Right ventricle myocardium superior (tissue), 1 donor: ENCODE measurements at places on chromosomes 6 and 20. TPM values are rescaled to one million over a fixed set of nuclear protein-coding genes. Genes with fewer than 3 reads are reported as not detected.
A peak's percentile ranks its signal among the peaks of the same experiment; 100 is the strongest.

- no peak for DNase-seq
Measured at GRCh38 chr20:44720997-44721784, 6.0 kb downstream of the CCN5 start.

DNA sequence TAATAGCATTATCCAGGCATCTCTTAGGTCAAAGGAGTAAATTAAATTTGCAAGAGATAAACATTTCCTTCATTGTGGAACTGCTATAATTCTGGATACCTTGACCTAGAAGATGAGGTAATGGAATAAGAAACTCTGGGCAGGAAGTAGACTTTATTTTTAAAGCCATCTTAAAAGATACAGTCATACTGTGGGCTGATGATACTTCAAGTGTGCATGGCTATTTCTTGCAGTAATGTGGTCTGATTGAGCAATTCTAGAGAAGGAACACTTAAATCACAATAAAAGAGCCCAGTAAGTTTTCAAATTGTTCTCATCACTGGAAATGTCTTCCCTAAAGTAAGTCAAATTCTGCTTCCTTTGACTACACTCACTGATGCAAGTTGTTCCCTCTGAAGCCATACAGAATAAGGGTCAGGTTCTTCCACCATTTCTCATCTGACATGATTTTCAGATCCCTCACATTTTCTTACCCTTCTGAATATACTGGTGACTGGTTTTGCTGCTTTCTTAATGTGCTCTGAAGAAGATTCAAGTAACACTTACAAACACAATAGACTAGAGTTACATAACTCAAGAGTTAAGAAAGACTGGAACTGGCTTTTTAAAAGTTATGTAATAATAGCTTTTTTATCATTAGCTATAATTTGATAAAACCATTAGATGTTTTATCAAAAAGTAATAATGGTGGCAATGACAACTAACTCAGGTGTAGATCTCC lies 62.6 kb upstream of the TMEM244 start:
- no peak for DNase-seq

- DNase-seq, result no peak
Measured at GRCh38 chr20:42530855-42531448, 658.8 kb downstream of the PTPRT start.

GRCh38 chr6:111922454-111923297 lies 49.4 kb upstream of the FYN start:
- no peak for DNase-seq

DNA sequence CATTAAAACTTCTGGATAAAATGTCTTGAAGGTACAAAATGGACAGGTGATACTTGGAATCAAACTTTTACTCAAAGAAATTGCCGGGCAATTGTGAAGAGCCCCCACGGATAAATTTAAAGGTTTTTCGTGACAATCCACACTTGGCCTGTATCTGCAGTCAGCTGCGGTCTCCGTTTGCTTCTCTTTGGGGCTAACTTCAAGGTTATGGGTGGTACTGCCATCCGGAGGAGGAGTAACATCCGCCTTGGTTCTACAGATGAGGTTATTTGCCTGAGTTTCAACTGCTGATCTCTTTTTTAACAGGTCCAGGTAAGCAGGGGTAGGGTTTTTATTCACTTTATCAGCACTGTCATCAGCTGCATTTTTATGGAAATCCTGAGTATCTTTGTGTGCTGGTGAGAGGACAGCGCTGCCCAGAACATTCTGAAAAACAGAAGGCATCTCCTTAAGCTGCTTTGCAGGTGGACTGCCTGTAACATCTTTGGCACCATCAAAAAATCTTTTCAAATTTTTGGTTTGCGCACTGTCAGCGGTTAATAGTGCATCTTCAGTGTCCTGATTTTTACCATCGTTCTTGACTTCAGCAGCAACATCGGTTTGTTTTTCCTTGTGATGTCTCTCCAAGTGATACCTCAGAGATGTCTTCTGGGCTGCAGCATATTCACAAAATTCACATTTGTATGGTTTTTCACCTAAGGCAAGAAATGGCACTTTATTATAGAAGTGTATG lies 16.9 kb downstream of the ZNF217 start:
- no peak for DNase-seq

- DNase-seq, result no peak
Measured at GRCh38 chr20:51529081-51529681, 13.3 kb downstream of the NFATC2 start.

- DNase-seq, result no peak
Measured at GRCh38 chr20:41245086-41245707, 72.3 kb downstream of the ZHX3 start.

GRCh38 chr6:142907544-142907943 lies 37.4 kb downstream of the HIVEP2 start:
- no peak for DNase-seq

GRCh38 chr6:41595166-41595565 lies 43.1 kb upstream of the MDFI start:
- no peak for DNase-seq

DNA sequence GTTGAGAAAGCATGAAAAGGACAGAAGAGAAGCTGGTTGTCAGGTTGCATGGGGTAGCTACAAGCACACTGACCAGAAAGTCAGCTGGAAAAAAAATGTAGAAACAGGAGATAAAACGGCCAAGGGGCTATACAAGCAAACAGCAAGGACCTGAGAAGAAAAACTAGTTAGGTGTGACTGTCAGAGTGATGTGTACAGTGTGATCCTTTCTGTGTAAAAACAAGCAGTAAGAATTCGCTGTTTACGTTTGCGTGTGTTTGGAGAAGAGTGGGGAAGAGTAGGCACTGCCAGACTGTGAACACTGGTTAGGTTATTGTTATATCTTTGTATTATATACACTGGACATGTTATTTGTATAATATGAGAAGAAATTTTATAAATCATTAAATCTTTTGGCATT lies 28.1 kb downstream of the PTPN1 start:
- no peak for DNase-seq

DNA sequence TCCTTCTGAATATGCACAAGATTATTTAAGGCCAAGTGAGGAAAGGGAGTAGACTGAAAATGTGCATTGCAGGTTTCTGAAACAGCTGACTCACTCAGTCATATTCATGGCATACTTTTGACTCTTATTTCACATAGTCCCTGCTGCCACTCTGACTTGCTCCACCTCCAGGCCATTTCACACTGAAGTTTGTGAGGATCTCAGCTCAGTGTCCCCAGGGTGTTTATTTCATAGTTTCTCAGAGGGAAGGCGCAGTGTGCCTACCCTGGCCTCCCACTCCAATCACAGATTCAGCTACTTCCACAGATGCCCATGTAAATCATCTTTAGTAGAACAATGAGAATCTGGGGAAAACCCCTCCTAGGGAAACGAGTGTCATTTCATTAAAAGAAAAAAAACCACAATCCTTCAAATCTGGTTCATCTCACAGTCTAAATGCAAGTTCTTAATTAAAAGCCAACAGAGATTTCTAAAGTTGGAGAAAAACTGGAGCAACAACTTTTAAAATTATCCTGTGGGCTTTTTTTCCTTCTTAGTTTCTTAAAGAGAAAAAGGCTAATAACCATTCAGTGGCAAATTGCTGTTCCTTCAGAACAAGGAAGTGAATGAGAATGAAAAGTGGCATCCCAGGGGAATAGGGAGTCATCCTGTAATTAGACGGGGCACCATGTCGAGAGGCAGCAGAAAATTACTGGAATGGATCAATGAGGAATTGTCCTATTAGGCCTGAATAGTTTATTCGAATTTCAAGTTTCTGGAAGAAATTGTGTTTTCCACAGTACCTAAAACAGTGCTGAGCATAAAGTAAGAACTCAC lies 133.6 kb downstream of the TFAP2B start:
- no peak for DNase-seq

DNA sequence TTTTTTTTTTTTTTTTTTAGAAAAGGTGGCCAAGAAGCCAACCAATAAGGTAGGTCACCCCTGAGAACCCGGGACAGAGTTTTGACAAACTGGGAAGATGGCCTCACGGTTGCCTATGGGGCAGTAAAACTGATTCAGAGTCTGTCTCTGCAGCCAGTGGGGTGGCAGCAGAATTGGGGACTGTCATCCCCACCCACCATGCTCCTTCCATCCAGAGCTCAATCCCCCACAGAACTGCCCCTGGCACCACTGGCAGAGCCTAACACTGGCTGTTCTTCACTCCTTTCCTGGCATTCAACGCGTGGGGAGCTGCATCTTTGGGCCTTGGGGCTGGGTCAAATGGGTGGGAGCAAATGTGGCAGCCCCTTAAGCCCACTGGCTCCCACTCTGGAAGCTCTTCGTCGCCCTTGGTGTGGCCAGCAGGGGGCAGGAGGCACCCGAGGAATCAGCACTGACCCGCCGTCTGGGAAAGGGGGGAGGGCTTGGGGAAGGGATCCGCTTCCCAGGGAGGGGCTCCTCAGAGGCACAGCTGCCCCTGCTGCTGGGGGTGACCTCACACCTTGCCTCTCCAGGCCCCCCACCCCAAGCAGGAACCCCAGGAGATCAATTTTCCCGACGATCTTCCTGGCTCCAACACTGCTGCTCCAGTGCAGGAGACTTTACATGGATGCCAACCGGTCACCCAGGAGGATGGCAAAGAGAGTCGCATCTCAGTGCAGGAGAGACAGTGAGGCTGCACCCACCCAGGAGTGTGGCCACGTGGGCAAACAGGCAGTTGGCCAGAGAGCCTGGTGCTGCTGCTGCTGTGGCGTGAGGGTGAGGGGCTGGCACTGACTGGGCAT lies 10.4 kb downstream of the CD40 start:
- peak; percentile 54 for DNase-seq

DNA sequence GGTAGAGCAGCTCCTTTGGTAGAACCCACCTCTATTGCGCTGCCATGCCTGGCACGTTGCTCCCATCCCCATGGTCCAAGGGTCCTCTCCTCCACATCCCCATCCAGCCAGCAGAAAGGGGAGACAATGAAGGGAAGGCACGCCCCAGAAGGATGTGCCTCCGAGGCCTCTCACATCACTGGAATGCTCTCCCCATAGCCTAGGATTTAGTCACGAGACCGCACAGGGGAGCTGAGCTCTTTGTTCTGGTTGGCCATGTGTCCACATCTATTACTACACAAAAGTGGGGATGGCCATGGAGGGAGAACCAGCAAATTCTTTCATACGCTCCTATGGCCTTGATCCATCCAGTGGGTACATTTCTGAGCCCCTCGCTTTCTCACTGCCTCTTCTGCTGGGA lies 60.5 kb upstream of the SALL4 start:
- no peak for DNase-seq

- DNase-seq, result no peak
Measured at GRCh38 chr6:18090349-18090786, 32.1 kb downstream of the NHLRC1 start.

- no peak for DNase-seq
Measured at GRCh38 chr6:27667016-27667656, 194.2 kb upstream of the ZNF184 start.

DNA sequence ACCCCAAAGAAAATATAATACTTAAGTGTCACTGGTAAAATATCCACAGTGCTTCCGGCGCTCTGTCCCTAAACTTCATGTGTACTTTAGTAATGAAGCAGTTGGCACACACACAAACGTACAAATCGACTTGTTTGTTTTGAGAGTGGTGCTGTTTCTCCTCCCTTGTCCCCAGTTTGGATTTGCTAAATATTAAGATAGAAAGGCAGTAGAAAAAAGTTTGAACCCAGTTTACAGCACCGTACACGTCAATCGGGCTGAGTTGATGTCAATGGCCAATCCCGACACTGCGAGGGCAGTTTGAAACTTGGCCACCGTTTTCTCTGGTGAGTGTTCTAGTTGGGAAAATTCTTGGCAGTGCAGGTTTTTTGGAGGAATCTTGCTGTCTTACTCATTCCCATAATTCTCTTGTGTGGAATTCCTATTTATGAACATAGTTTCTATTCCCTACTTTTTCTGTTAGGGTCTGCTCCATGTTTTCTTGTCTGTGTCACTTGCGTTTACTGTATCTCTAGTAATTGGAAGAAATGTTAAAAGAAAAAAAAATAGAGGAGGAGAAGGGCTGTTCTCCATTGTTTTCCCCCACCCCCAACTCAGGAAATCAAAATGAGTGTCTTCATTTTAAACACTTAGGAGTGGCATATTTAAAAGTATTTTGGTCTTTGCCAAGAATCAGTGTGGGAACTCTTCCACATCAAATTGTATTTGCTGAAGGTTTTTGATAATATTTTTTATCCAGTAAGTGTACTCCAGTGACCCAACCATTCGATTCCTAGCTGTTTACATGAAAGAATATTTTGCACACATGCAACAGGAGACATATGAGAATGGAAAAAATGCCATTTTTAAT lies 72.3 kb downstream of the OR2B2 start:
- no peak for DNase-seq

GRCh38 chr20:44678242-44678641 lies 26.7 kb upstream of the ADA start:
- DNase-seq, result no peak

- no peak for DNase-seq
Measured at GRCh38 chr6:13295576-13295975, 32.8 kb downstream of the TBC1D7 start.

DNA sequence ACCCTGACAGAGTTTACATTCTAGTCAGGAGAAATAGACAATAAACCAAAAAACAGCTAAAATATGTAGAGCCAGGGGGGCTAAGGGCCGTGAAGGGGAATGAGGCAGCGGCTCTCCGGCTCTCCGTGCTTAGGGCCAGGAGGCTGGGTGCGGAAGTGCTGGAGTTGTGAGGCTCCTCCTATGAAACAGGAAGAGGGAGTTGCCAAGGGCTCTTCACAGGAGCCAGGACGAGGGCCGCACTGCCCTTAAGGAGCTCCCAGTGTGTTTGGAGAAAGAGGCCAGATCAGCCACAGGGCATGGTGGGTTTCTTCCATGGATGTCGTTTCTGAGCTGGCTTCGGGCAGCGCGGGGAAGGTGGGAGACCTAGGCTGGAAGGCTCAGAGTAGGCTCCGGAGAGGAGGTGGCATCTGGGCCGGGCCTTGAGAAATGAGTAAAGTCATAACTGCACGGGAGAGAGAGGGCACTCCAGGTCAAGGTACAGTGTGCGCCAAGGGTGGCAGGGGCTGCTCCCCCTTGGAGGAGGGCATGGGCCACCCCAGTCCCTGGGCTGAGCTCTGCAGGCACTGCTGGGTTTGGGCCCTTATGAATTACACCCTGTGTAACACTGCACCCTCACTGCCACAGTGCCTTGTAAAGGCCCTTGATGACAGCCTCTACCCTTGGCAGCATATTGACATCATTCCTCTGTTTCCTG lies 20.8 kb upstream of the MLN start:
- no peak for DNase-seq

GRCh38 chr6:70537266-70537665 lies 29.5 kb upstream of the SDHAF4 start:
- no peak for DNase-seq

GRCh38 chr20:2866236-2866635 lies 7.0 kb upstream of the PTPRA start:
- DNase-seq, result no peak

GRCh38 chr20:33105316-33105924 lies 26.0 kb downstream of the BPIFB4 start:
- DNase-seq, result peak; percentile 49

GRCh38 chr6:134517868-134518267 lies 200.0 kb upstream of the SGK1 start:
- no peak for DNase-seq

- no peak for DNase-seq
Measured at GRCh38 chr6:157645201-157645795, 177.7 kb upstream of the SNX9 start.

The CYP39A1 gene
- 4.7 TPM for total RNA-seq

The MYCT1 gene
- 13.7 TPM for total RNA-seq

The DZANK1 gene
- total RNA-seq, result 0.48 TPM

The TMEM200A gene
- not detected for total RNA-seq

The SERAC1 gene
- total RNA-seq, result 4.5 TPM

The GPR63 gene
- total RNA-seq, result 0.40 TPM
